Activated CD8-positive, alpha-beta memory T cell treated with anti-CD3 and anti-CD28 coated beads for 48 hours (primary cell): ENCODE measurements at places on chromosomes 4 and X.

GRCh38 chr4:108109997-108110416 is 58.7 kb downstream of the LEF1 start:
- DNase-seq: no peak

DNA sequence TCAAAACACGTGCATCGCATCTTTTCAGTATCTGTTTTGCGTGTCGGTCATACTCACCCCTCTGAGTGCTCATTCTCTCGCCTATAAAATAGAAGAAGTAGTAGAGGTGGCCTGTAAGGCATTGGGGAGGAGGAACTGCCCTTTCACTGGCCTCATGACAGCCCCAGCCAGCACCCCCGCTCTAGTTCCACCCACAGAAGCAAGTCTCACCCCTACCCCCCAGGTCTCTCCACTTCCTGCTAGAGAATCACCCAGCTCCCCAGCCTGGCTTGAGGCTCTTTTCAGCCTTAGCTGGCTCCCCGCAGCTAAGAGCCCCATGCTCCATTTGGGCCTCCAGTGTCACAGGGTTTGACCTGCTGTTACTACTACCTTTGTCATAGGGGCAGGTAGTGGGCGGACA is 11.8 kb downstream of the HDAC6 start:
- no peak for DNase-seq

GRCh38 chr4:123415977-123416376 is 19.4 kb downstream of the SPRY1 start:
- no peak for DNase-seq

GRCh38 chrX:72307646-72308051 is 1.9 kb upstream of the CITED1 start:
- no peak for DNase-seq

DNA sequence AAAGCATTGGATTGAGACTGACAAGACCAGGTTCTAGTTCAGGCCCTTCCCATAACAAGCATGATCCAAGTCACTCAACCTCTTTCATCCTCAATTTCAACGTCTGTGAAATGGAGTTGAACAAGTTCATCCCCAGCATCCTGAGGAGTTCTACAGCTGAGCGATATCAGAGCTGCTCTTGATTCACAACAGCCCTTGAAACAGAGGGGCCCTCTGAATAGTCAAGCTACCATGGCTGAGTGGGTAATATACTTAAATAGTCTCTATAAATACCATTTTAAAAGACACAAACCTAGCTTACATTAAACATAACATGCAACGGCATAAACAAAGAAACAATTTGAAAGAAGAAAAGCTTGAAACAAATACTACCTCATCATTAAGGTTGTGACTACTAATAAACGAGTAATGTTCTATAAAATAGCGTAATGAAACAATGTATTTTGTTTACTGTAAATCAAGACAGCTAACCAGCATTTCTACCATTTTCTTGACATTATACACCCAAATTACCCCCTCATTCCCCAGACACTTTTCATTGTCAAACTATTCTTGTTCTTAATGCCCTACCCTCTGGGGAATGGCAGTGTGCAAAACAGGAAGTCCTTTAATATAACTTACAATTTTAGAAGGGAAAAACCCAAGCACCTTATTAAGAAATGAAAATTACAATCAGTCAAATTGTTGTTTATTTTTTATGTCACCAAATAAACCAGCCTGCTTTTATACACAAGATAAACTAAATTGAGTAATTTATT is 202.3 kb downstream of the PARM1 start:
- DNase-seq: no peak

DNA sequence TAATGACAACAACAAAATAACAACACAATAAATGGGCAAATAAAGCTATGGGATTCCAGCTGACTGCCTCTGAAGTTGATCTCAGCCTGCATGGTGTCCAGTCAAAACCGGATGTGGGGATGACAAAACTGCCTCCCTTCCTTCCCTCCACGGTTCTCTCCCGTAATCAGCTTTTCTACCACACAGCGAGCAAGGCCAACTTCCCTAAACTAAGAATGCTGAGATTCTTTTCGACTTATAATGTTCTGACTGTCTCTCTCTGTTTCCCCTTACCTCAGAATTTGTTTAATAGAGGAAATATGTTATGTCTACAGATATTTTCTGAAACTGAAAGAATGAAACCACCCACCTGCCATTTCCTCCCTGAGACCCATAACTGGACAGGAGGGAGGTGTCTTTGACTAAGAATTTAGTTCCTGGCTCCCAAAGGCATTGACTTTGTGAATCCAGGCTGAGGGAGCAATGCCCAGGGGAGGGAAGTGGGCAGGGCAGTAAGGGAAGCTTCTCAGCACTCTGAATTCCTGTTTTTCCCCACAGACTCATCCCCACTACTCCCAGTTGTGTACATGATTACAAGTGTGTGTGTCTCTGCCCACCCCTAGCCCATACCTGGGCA is 1.0 kb upstream of the TLR1 start:
- DNase-seq: no peak

DNA sequence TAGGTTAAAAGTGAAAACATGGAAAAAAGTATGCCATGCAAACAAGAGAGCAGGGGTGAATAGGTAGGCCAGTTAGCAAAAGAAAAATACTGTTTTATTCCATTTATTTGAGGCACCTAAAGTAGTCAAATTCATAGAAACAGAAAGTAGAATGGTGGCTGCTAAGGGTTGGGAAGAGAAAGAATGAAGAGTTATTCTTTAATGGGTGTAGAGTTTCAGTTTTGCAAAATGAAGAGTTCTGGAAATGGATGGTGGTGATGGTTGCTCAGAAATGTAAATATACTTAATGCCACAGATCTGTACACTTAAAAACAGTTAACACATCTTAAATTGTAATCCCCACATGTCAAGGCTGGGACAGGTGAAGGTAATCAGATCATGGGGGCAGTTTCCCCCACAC is 29.7 kb downstream of the PARM1 start:
- DNase-seq: no peak
